Lower lobe of right lung (tissue), 2 donors: ENCODE measurements at places on chromosomes 16 and 17. TPM values are rescaled to one million over a fixed set of nuclear protein-coding genes. Genes with fewer than 3 reads are reported as not detected.

CHMP1A gene
- 70.4 TPM for total RNA-seq

GNG13 gene
- not detected for total RNA-seq

SLC13A2 gene
- not detected for total RNA-seq

CDH1 gene
- total RNA-seq: 127 TPM

HOXB7 gene
- 2.4 TPM for total RNA-seq

BAHCC1 gene
- total RNA-seq: 19.9 TPM

HS3ST6 gene
- total RNA-seq: 1.3 TPM

BRICD5 gene
- 7.8 TPM for total RNA-seq

RCVRN gene
- not detected for total RNA-seq

ZNF598 gene
- total RNA-seq: 27.2 TPM

DPEP1 gene
- 0.59 TPM for total RNA-seq

OR4D1 gene
- total RNA-seq: not detected

SLFN12L gene
- total RNA-seq: 4.0 TPM

MYH11 gene
- 102 TPM for total RNA-seq

LRRC75A gene
- total RNA-seq: 3.8 TPM

HOXB4 gene
- total RNA-seq: 5.8 TPM

BICDL2 gene
- total RNA-seq: 19.5 TPM

CCR7 gene
- 2.2 TPM for total RNA-seq

FADS6 gene
- not detected for total RNA-seq

OSGIN1 gene
- 9.8 TPM for total RNA-seq

RNF43 gene
- total RNA-seq: 9.7 TPM

AKAP1 gene
- 54.5 TPM for total RNA-seq

DNAH9 gene
- total RNA-seq: 22.3 TPM

SMIM36 gene
- not detected for total RNA-seq

POLDIP2 gene
- total RNA-seq: 54.7 TPM

MAPK8IP3 gene
- total RNA-seq: 63.0 TPM

SLC22A31 gene
- total RNA-seq: 132 TPM

MPG gene
- 38.5 TPM for total RNA-seq

MEIOC gene
- not detected for total RNA-seq

TUBB3 gene
- total RNA-seq: 2.1 TPM

CNTNAP1 gene
- 9.0 TPM for total RNA-seq

TBC1D3E gene
- total RNA-seq: not detected

TP53 gene
- total RNA-seq: 34.8 TPM

SYT17 gene
- 11.8 TPM for total RNA-seq

ZFPM1 gene
- 5.6 TPM for total RNA-seq

MYL11 gene
- total RNA-seq: not detected

TPSG1 gene
- total RNA-seq: 2.9 TPM

WNT9B gene
- 0.80 TPM for total RNA-seq

NME3 gene
- 56.5 TPM for total RNA-seq

IKZF3 gene
- total RNA-seq: 7.1 TPM

UTP4 gene
- total RNA-seq: 26.4 TPM

MPP2 gene
- 0.62 TPM for total RNA-seq

KRTAP9-4 gene
- not detected for total RNA-seq

FBXW10 gene
- 0.27 TPM for total RNA-seq

SLC4A1 gene
- 0.83 TPM for total RNA-seq

CNTROB gene
- total RNA-seq: 56.2 TPM

PLA2G10 gene
- 7.1 TPM for total RNA-seq

KREMEN2 gene
- not detected for total RNA-seq

WFIKKN2 gene
- total RNA-seq: 0.35 TPM

KRTAP4-5 gene
- total RNA-seq: not detected

GLP2R gene
- 3.4 TPM for total RNA-seq

CALB2 gene
- 1.6 TPM for total RNA-seq

CDC27 gene
- 76.6 TPM for total RNA-seq

GINS2 gene
- total RNA-seq: 1.1 TPM

NECAB2 gene
- total RNA-seq: 0.44 TPM

HSD11B2 gene
- total RNA-seq: 2.9 TPM

DDX19B gene
- total RNA-seq: 28.3 TPM
